NCI-H774 (cell line): ENCODE measurements at places on chromosomes 2 and 18.

GRCh38 chr2:185360776-185361175 lies 377.8 kb upstream of the FSIP2 start:
- DNase-seq: peak; percentile 20

- no peak for DNase-seq
These were observed 686.2 kb upstream of the FSHR start for GRCh38 chr2:49840428-49840975.

GRCh38 chr2:162678551-162678950 lies 160.0 kb downstream of the KCNH7 start:
- DNase-seq: no peak

DNA sequence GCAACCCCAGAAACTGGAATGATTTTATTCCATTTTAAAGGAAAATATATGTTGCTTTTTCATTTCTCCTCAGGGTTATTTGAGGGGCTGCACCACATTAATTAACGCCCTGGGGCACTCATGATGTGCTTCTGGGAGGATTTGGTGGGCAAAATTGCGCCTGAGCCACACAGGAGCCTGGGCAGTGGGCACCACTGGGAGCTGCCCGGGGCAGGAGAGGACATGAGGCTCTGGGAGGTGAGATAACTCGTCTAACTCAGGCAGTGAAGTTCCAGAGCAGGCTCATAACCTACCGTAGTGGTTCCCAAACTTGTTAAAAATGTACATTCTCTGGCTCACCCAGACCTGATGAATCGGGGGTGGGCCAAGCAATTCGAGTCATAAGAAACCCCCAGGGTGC lies 68.3 kb downstream of the EDAR start:
- no peak for DNase-seq
